ENCODE measurements at places on chromosomes 1 and 21.
A peak's percentile ranks its signal among the peaks of the same experiment; 100 is the strongest.

DNA sequence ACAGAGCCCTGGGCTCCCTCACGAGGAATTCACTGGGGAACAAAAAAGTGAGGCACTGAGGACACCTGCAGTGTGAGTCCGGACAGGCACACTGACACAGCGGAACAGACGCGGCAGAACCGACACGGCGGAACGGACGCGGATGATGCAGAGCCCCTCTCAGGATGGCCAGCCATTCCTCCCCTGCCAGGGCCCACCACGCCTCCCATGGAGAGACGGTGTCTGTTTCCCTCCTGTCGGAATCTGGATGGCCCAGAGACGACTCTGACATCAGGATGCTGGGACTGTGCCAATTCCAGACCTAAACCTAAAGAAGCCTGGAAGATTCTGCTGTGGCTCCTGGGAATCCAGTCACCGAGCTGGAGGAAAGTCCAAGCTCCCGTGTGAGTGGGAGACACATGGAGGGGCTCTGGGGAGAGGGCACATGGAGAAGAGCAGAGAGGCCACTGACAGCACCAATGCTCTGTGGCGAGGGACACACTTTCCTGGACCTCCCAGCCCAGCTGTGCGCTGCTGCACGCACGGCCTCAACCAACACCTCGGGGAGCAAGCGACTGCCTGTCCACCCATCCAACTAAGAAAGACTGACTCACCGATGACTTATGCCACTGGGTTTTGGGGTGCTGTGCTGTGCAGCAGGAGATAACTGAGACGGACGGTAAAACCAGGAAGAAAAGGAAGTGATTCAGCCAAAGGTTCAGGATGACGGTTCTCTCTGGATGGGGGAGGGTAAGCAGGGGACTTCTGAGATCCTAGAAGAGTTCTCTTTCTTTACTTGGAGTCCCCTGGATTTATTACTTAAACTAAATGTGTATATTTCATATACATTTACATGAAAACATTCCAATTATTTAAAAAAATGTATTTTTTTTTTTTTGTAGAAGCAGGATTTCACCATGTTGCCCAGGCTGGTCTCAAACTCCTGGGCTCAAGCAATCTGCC, 23.3 kb downstream of the ZBTB17 start:
- DNase-seq: no peak

DNA sequence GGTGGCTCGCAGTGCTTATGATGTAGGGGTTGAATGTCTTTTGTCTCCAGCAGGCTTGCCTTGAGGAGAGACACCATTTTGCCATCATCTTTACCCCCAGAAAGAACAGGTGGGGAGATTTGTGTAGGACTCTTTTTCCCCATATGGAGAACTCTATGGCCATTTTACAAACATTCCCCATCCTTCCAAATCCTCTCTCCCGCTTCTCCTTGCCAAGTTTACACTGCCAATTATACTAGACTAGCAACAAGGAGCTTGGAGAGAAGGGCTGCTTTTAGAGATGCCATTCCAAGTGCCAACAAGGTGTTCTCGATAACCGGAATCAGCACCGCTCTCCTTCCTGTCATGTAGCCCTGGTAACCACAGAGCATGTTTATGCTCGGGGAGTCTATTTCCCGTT, 233.1 kb downstream of the CAMTA1 start:
- DNase-seq: no peak

GRCh38 chr1:228158151-228159007, 7.2 kb upstream of the IBA57 start:
- DNase-seq: no peak

GRCh38 chr1:170680428-170680827, 16.5 kb downstream of the PRRX1 start:
- DNase-seq: no peak

- no peak for DNase-seq
Observed at GRCh38 chr1:3618531-3618880, 6.3 kb upstream of the TPRG1L start.

GRCh38 chr1:50703240-50703639, 256.8 kb downstream of the FAF1 start:
- DNase-seq: no peak

DNA sequence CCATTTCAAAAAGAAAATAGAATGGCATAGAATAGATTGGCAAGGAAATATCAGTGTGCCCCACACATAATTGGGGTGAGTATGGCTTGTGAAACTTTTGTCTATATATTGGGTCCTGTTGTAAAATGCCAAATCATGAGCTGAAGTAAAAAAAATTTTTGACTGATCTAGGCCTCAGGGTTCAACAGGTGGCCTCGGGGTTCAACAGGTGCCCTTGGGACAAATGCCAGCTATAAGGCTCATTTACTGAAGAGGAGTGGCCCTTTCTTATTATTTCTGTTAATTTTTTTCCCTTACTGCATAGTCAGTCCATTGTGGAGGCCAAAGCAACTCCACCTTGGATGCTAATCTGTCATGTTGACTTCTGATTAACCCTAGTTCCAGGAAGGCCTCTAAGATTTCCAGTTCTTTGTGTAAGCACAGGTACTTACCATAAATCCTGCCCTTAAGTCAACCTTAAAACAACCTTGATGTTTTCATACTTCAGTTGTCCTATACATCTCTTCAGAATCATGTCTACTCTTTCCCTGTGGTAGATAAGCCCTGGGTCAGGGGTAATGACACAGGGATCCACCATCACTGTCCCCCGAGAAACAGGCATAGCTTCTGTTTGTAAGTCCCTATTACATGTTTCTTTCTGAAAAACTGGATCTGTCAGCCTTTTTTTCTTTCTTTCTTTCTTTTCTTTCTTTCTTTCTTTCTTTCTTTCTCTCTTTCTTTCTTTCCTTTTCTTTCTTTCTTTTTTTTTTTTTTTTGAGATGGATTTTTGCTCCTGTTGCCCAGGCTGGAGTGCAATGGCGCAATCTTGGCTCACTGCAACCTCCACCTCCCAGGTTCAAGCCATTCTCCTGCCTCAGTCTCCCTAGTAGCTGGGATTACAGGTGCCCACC, 16.6 kb upstream of the KDF1 start:
- DNase-seq: no peak

- DNase-seq: no peak
Observed at GRCh38 chr1:151013518-151013917, 5.3 kb downstream of the PRUNE1 start.

DNA sequence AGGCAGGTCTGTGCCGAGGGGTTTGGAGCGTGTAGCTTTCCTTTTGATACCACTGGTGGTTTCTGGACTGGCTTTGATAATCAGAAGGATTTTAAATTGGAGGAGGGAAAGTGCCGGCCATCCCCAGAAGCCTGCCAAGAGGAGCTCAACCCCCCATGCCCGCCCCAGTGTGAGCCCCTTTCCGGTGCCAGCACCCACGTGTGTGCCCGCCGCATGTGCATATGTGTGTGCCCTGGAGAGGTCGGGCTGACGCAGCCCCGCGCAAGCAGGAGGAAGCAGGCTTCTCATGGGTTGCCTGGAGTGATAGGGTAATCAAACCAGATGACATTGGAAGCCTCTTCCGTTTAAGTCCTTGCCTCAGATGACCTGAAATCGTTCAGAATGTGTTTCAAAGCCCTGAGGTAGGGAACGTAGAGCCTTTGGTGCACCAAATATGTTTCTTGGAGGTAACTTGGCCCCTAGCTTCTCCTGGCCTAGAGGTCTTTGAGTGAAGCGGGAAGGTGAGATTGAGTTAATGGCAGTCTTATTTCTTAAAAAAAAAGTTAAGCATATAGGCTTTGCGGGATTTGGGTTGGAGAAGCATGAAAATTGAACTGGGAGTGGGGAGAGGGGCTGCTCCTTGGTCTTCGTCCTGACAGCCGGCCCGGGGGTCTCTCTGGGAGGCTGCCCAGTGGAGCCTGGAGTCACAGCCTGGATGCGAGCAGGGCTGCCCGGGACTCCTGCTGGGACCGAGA, 34.1 kb upstream of the ARHGEF16 start:
- DNase-seq: no peak

GRCh38 chr1:14923727-14924452, 229.7 kb upstream of the TMEM51 start:
- DNase-seq: peak; percentile 30

GRCh38 chr1:115123116-115123515, 33.8 kb upstream of the TSPAN2 start:
- no peak for DNase-seq

- DNase-seq: no peak
Observed at GRCh38 chr1:246005067-246005466, 502.0 kb downstream of the SMYD3 start.

GRCh38 chr1:25467193-25467592, 36.5 kb downstream of the MACO1 start:
- DNase-seq: no peak

DNA sequence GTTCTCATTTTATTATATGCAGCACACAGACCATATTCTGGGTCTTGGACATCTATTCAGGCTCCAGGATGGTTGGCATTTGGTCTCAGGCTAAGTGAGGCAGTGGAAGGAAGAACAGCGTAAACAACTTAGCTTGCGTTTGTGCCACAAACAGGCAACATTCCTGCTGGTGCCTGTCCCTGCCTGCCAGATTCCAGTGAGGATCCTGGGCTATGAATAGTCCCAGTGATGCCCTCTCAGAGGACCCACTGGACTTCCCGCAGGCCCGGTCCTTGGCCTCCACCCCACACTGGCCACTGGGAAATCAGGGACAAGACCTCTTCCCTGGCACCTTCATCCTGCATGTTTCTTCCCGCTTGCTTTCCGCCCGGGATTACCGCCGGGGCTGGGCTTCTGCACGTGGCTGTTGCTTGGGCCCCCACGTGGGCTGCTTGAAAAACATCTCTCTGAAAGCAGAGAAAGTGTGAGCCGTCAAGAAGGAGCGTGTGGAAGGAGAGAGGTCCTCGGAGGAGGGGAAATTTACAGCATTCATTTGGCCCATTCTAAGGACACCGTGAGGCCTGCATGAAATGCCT, 145.1 kb upstream of the WNT4 start:
- DNase-seq: no peak

DNA sequence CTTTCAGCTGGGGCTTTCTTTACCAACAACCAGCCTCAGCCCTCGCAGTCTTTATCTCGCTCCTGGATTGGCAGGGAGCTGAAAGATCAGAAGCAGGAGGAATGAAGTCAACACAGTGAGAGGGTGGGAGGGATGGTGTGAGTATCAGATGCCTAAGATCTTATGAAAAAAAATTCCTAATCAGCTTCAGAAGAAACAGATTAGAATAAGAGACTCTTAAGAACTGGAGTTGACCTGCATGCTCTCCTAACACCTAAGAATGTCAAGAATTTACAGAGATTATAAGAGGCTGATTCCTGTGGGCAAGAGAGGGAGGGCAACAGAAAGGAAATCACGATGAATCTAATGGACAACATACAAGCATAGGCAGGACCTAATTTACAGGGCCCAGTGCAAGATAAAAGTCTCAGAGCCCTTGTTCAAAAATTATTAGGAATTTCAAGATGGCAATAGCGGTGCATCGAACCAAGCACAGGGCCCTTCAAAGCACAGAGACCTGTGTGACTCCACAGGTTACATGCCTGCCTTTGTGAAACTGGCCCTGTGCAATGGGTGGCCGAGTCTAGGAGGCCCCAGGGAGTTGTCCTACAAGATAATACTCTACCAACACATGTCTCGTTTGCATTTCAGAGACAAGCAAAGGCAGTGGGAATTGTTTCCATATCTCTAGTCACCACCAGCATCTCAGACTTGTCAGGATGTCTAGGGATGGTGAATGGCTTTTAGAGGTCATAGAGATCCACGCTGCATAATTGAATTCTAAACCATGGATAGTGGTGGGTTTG, 65.3 kb upstream of the PPP2R5A start:
- DNase-seq: no peak

DNA sequence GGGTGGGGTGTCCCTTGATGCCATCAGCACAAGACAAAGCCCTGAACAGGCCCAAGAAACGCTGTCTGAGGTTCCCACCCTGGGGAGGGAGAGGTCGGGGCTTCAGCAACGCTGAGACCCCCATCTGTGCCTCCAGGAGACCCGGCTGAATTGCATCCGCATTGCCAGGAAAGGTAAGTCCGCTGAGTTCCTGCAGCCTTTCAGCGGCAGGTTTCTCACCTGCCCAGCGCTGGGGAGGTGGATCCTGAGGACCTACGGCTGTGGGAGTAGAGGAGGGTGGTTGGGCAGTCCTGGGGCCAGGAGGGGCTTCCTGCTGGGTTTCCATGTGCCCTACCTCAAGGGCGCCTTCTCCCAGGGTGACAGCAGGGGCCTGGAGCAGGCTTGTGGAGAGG, 47.5 kb downstream of the PTPRU start:
- no peak for DNase-seq

DNA sequence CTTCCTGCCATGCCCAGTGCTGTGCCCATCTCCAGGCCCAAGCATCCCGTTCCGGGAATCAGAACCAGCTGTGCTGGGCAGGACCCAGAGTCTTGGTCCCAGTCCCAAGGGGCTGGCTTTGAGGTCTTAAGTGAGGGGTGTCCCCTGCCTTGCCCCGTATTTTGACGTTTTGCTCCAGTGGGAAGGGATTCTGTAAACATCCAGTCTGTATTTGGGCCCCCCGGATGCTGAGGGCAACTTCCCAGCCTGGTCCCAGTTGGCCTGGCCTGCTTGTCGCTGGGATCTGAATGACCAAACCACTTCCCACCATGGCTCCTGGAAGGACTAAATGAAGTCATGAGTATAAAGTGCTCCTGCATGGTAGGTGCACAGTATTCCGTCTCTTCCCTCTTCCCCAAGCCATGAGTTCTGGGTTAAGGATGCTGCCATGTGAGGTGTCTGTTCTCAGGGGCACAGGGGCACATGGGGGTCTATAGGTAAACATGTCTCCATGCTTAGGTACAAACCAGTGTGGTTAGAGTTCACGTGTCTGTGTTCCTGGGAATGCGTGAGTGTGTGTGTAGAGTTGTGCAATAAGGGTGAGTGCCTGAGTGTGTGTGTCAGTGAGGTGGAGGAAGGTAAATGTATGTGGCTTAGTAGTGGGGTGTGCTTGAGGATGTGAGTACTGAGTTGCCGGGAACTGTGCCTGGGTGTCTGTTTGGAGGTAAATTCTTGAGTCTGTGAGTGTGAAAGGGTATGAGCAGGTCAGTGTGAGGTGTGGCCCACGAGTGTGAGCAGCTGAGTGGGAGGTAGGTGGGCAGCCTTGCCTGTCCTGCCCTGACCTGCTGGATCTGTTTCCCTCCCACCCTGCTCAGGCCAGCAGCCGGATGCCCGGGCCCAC, 1.5 kb downstream of the B4GALT2 start:
- no peak for DNase-seq

DNA sequence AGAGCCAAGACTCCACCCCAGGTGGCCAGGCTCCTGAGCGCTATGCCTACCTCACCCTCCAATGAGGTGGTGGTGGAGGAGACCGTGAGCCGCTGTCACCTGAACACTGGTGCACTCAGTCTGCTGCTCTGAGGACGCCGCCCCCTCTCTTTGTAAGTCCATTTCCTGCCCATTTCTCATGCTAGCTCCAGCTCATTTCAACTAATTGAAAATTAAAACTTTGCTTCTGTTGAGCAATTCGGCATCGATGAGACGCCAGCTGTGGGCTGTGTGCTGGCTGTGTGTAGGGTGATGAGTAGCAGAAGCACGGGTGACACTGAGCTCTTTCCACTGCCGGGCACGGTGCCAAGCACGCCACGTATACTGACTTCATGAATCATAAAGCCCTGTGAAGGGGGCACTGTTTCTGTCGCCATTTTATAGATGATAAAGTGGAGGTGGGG, 11.2 kb downstream of the TNFRSF1B start:
- peak; percentile 30 for DNase-seq

Data from Calu3 (cell line).